Testis (tissue), 5 donors: ENCODE measurements at places on chromosomes 3 and 15. TPM values are rescaled to one million over a fixed set of nuclear protein-coding genes. Genes with fewer than 3 reads are reported as not detected.

GRCh38 chr15:56371495-56372147 lies 6.4 kb downstream of the TEX9 start:
- H3K27me3 ChIP-seq, result no peaks in the 10 kb centered on the region
- H3K4me1 ChIP-seq, result no peaks in the 10 kb centered on the region
- DNase-seq, result no peak
- no peak overlapping the region for H3K4me3 ChIP-seq

- no peak overlapping the region for H3K4me3 ChIP-seq
- H3K27me3 ChIP-seq, result no peaks in the 10 kb centered on the region
- H3K27ac ChIP-seq, result no peak overlapping the region
- H3K4me1 ChIP-seq, result peaks cover 3% of the 10 kb centered on the region
These were observed 16.1 kb downstream of the ATP10A start for GRCh38 chr15:25847051-25847450.

The ARHGAP31 gene
- 5.6 TPM for total RNA-seq

GRCh38 chr3:41681479-41681878 lies 280.4 kb downstream of the ULK4 start:
- no peak for DNase-seq
- no peaks in the 10 kb centered on the region for H3K4me1 ChIP-seq
- H3K4me3 ChIP-seq, result no peak overlapping the region
- no peak overlapping the region for H3K27ac ChIP-seq

The A4GNT gene
- not detected for total RNA-seq

DNA sequence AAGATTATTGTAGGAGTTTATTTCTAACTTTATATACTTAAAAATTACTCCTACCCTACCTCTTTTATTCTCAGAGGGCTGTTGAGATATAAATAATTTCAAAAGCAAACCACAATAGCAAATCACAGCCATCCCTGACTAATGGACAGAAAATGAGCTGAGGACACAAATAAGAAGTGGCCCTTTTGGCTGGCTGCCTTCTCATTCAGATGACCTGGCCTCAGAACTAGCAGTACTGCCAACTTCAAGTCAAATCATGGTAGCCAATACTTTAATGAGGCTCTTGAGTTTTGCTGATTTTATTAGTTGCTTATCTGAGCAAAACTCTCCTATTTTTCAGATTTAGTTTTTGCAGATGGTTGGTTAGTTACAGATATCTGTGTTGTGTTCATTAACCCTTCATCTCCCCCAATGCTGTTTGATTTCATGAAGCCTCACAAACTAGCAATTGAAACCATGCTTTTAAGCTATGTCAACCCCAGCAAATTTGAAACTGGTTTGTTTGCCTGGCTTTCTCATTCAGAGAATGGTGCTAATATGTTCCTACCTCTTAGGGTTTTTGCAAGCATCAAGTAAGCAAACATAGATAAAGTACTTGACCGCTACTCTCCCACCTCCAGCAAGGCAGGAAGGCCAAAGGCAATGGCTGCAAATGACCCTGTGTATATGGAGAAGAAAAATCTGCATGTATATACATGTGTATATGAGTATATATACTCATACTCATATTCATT lies 73.4 kb upstream of the HACD2 start:
- no peaks in the 10 kb centered on the region for H3K36me3 ChIP-seq
- no peak overlapping the region for H3K4me3 ChIP-seq
- H3K27ac ChIP-seq, result peak overlapping the region; percentile 92
- DNase-seq, result peak; percentile 84
- peaks cover 59% of the 10 kb centered on the region for H3K4me1 ChIP-seq

The SLC9C1 gene
- 9.8 TPM for total RNA-seq

DNA sequence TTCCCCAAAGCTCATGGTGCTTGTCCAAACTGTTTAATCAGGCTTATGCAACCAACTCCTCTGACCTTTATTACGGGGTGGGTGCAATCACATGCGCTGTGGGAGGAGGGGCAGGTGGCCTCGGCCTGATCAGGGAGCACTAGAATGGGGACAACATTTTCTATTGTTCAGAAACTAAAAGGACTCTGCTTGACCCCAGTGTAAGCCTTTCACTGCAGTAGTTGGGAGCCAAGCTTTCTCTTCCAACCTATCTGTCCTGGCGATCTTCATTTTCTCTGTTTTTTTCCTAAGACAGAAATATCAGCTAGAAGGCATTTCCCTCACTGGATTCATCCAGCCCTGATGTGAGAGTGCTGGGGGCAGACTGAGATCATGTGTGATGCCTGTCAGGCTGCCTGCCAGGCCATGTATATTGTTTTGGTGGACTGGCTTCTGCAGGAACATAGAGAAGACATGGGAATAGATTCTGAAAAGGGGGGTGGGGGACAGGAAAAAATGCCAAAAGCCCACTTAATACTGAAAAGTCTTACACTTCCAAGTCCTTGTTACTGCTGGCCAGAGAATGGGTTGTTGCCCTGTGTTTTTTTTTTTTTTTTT lies 627.0 kb upstream of the TBL1XR1 start:
- no peaks in the 10 kb centered on the region for H3K27me3 ChIP-seq
- H3K27ac ChIP-seq, result no peak overlapping the region
- peak; percentile 30 for DNase-seq
- peaks cover 7% of the 10 kb centered on the region for H3K4me1 ChIP-seq

- no peaks in the 10 kb centered on the region for H3K4me1 ChIP-seq
- no peak overlapping the region for H3K27ac ChIP-seq
- no peaks in the 10 kb centered on the region for H3K27me3 ChIP-seq
- H3K36me3 ChIP-seq, result no peaks in the 10 kb centered on the region
- no peak overlapping the region for H3K4me3 ChIP-seq
These were observed 335.7 kb upstream of the PPP2R3A start for GRCh38 chr3:135629701-135630408.

The FAM107A gene
- 14.8 TPM for total RNA-seq

DNA sequence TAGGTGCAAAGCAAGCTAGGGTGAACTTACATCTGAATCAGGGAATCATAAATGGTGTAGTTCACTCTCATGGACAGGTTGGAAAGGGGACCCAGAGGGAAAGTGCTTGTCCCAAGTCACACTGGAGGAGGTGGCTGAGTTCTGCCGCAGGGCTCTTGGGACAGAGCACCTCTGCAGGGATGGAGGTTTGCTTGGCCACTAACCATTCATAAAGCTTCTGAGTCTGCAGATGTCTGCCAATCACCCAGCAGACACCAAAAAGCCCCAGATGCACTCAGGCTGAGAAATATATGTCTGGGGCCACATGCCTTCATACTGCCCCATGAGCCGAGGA lies 17.9 kb upstream of the RTP2 start:
- no peaks in the 10 kb centered on the region for H3K27me3 ChIP-seq
- DNase-seq, result no peak
- H3K4me3 ChIP-seq, result no peak overlapping the region

- no peaks in the 10 kb centered on the region for H3K36me3 ChIP-seq
- no peak for DNase-seq
- no peaks in the 10 kb centered on the region for H3K27me3 ChIP-seq
These were observed 15.9 kb downstream of the CORO2B start for GRCh38 chr15:68594533-68595259.

The TMC3 gene
- total RNA-seq, result 0.16 TPM

DNA sequence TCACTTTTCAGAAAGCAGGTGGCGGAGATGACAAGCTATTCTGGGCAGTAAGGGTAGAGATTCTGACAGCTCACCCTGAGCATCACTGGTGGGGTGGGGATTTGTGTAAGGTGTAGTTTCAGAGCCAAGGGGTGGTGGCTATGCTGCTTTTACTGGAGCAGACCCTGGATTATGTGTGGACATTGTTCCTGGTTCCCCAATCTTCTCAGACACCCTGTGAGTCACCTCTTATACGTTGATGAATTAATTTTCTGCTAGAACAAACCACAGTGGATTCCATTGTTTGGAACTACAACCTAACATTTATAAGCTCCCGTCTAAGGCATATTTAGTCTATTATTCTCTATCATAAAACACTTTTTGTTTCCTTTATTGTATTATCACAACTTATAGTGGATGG lies 169.5 kb upstream of the COL8A1 start:
- no peak for DNase-seq
- no peaks in the 10 kb centered on the region for H3K36me3 ChIP-seq
- no peak overlapping the region for H3K27ac ChIP-seq

- H3K4me1 ChIP-seq, result no peaks in the 10 kb centered on the region
- no peaks in the 10 kb centered on the region for H3K27me3 ChIP-seq
- no peak overlapping the region for H3K27ac ChIP-seq
- DNase-seq, result no peak
- H3K4me3 ChIP-seq, result no peak overlapping the region
These were observed 66.5 kb upstream of the RNU6-1 start for GRCh38 chr15:67906382-67906781.

DNA sequence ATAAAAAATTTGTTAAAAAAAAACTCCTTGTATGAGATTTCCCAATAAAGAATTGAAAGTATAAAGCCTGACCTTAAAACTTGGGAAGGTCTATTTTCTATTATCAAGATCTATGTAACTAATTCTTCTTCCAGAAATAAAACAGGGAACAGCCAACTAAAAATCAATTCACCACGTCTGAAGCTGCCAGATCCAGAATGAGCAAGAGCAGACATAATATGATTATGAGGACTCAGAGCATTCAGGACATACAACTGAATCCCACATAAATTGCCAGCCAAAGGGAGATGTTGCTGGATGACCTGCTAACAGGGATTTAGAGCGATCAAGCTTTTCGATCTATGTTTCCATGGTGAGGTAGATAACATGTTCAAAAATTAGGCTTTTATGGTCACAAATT lies 1151.3 kb upstream of the CADM2 start:
- no peaks in the 10 kb centered on the region for H3K36me3 ChIP-seq
- H3K27me3 ChIP-seq, result no peaks in the 10 kb centered on the region
- H3K4me1 ChIP-seq, result no peaks in the 10 kb centered on the region
- no peak overlapping the region for H3K27ac ChIP-seq

The CATSPER2 gene
- 49.6 TPM for total RNA-seq

DNA sequence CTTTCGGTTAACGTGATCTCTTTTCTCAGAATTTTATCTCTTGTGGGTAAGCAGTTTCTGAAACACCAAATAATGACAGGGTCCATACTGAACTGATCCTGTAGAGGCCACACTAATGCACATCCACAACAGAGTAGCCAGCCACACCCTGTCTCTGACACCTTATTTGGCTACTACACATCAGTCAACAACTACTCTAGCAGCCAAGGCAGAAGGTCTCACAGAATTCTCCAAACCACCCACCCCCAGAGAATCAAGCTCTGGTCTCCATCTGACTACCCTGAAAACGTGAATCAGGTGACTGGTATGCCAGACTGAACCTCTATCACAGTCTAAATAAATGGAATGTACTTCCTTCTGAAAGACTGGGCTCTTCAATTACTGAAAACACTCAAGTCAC lies 38.0 kb downstream of the EDC3 start:
- DNase-seq, result no peak
- H3K4me1 ChIP-seq, result peaks cover 18% of the 10 kb centered on the region
- H3K27me3 ChIP-seq, result no peaks in the 10 kb centered on the region
- H3K27ac ChIP-seq, result no peak overlapping the region
- no peak overlapping the region for H3K4me3 ChIP-seq
- no peaks in the 10 kb centered on the region for H3K36me3 ChIP-seq

DNA sequence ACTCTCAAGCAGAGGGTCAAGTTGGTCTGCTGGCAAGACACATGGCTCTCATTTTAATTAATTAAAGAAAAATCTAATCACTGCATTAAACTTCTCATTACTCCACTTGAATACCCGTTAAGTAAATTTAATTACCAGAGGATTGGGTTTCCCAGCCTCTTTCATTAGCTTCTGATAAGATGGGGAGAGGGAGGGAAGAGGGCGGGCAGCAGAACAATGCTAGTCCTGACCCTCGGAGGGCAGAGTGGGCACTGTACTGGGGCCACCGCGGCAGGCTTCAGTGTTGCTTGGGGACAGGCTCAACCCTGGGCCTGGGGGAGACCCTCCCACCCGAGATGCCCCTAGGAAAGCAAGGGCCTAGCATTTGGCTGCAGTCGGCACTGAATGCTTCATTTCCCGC lies 55.6 kb upstream of the LINGO1 start:
- no peaks in the 10 kb centered on the region for H3K4me1 ChIP-seq
- H3K36me3 ChIP-seq, result no peaks in the 10 kb centered on the region
- no peaks in the 10 kb centered on the region for H3K27me3 ChIP-seq

DNA sequence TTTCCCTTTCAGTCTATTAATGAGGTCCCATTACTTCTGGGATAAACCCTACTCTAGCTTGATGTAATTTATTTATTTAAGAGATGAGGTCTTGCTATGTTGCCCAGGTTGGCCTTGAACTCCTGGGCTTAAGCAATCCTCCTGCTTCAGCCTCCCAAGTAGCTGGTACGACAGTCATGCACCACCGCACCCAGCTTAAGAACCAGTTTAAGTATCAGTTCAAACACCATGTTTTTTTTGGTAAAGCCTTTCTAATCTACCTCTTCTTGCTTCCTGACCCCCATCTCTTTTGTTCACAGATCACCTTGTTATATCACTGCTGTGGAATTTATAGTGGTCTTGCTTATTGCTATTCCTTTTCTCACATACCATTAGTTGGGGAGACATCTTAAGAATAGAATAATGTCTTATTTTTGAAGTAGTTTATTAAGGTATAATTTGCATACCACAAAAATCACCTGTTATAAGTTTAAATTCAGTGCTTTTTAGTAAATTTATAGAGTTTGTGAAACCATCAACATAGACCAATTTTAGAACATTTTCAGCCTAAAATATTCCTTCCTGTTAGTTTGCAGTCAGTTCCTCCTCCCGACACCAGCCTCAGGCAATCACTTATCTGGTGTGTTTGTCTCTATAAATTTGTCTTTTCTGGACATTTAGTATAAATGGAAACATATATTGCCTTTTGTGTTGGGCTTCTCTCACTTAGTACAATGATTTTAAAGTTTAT lies 257.9 kb downstream of the PDCD6IP start:
- no peaks in the 10 kb centered on the region for H3K27me3 ChIP-seq
- H3K27ac ChIP-seq, result no peak overlapping the region
- H3K36me3 ChIP-seq, result no peaks in the 10 kb centered on the region
- no peak for DNase-seq
- no peaks in the 10 kb centered on the region for H3K4me1 ChIP-seq
- H3K4me3 ChIP-seq, result no peak overlapping the region

GRCh38 chr3:107970993-107971580 lies 119.7 kb downstream of the CD47 start:
- peaks cover 7% of the 10 kb centered on the region for H3K4me1 ChIP-seq
- no peak for DNase-seq
- no peak overlapping the region for H3K27ac ChIP-seq
- no peak overlapping the region for H3K4me3 ChIP-seq
- no peaks in the 10 kb centered on the region for H3K36me3 ChIP-seq
- no peaks in the 10 kb centered on the region for H3K27me3 ChIP-seq

GRCh38 chr3:188133219-188133618 lies 20.7 kb upstream of the LPP start:
- no peak for DNase-seq
- H3K4me3 ChIP-seq, result no peak overlapping the region
- no peaks in the 10 kb centered on the region for H3K36me3 ChIP-seq

The DNASE1L3 gene
- 3.8 TPM for total RNA-seq

DNA sequence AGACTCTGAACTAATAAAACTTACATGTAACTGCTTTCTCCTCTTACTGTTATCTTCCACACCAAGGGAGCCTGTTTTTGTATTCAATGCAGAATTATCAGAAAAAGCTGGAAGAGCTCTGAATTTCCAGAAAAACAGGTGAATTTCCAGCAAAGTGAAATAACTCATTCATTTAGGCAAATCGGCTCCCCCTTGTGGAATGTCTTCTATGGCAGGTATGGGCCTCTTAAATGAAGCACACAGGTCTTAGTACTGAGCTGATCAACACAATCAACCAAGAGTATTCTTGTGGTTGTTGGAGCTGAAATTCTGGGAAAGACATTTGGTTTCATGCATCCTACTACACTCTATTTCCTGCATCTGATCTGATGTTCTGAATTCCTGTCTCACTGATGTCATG lies 31.0 kb upstream of the PTPRG start:
- H3K36me3 ChIP-seq, result no peaks in the 10 kb centered on the region
- H3K4me1 ChIP-seq, result no peaks in the 10 kb centered on the region
- H3K4me3 ChIP-seq, result no peak overlapping the region
- H3K27ac ChIP-seq, result no peak overlapping the region
- no peaks in the 10 kb centered on the region for H3K27me3 ChIP-seq

The FBXO45 gene
- 11.0 TPM for total RNA-seq
